ENCODE measurements at places on chromosomes 11 and 22. TPM values are rescaled to one million over a fixed set of nuclear protein-coding genes. Genes with fewer than 3 reads are reported as not detected.

DNA sequence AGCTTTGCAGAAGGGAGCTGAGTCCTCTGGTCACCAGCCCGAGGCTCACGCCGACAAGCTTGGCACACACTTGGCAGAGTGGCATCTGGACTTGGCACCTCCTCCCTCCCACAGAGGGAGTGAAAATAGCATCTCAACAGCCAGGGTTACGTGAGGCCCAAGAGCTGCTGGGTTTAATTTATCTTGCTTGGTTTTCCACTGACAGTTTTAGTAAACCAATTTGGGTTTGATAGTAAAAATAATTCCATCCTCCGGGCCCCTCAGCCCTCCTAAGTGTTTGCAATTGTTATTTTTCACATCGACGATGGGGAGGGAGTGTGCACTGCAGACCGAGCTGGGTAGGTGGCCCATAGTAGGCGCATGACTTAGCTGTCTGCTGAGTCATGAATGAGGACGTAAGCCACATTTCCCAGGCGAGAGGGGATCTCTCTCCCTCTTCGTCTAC is 107.6 kb upstream of the ASPHD2 start:
- no peak for DNase-seq

GRCh38 chr11:61498767-61499341 is 9.7 kb upstream of the LRRC10B start:
- DNase-seq, result no peak

- no peak for DNase-seq
These were observed 119.2 kb downstream of the SPON1 start for GRCh38 chr11:14081581-14082231.

DNA sequence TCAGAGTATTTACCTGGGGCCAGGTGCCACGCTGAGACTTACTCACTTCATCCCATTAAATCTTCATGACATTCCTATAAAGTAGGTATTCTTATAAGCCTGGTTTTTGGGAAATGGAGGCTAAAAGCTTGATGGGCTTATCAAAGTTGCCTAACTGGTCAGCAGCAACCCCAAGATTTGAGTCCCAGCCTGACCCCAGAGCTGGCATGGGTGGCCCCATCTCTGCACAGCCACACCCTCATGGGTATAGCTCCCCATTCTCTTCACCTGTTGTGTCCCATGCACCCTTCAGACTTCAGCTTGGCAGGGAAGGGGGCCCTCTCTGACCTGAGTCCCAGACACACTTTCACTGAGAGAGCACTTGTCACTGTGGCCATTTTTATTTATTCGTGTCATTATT is 37.4 kb upstream of the TP53I11 start:
- DNase-seq, result no peak

- no peak for DNase-seq
These were observed 59.5 kb upstream of the SCUBE2 start for GRCh38 chr11:9150926-9151325.

GRCh38 chr11:5691964-5692361 is 2.4 kb downstream of the TRIM22 start:
- DNase-seq, result no peak

GRCh38 chr11:56473252-56473651 is at the start of gene OR5M3:
TSS of gene OR5M3 (minus strand) at chr11:56473352. CDS start at chr11:56470497, 2,855 bp downstream.
- DNase-seq, result no peak

Gene OR52A1
- polyA plus RNA-seq, result not detected

Gene CSF2RB
- polyA plus RNA-seq, result 3.1 TPM

Gene CHEK2
- polyA plus RNA-seq, result 12.3 TPM

Gene MUC6
- 10.6 TPM for polyA plus RNA-seq

Gene ALDH3B1
- 2.4 TPM for polyA plus RNA-seq

Gene GLB1L3
- polyA plus RNA-seq, result 1.1 TPM
